CD8-positive, alpha-beta memory T cell (primary cell): ENCODE measurements at places on chromosomes 3 and 15. TPM values are rescaled to one million over a fixed set of nuclear protein-coding genes. Genes with fewer than 3 reads are reported as not detected.

The DYNC1LI1 gene
- 36.9 TPM for total RNA-seq

The ARIH2 gene
- total RNA-seq = 117 TPM

The XCR1 gene
- not detected for total RNA-seq

The MESP1 gene
- total RNA-seq = 5.6 TPM

The FGF12 gene
- total RNA-seq = not detected

The SYNPR gene
- not detected for total RNA-seq

The ADAM10 gene
- 81.6 TPM for total RNA-seq

The KLHL40 gene
- total RNA-seq = not detected

The KBTBD13 gene
- not detected for total RNA-seq

The IL17RE gene
- total RNA-seq = 0.47 TPM

The MYL3 gene
- not detected for total RNA-seq

The ZNF620 gene
- total RNA-seq = 7.1 TPM

DNA sequence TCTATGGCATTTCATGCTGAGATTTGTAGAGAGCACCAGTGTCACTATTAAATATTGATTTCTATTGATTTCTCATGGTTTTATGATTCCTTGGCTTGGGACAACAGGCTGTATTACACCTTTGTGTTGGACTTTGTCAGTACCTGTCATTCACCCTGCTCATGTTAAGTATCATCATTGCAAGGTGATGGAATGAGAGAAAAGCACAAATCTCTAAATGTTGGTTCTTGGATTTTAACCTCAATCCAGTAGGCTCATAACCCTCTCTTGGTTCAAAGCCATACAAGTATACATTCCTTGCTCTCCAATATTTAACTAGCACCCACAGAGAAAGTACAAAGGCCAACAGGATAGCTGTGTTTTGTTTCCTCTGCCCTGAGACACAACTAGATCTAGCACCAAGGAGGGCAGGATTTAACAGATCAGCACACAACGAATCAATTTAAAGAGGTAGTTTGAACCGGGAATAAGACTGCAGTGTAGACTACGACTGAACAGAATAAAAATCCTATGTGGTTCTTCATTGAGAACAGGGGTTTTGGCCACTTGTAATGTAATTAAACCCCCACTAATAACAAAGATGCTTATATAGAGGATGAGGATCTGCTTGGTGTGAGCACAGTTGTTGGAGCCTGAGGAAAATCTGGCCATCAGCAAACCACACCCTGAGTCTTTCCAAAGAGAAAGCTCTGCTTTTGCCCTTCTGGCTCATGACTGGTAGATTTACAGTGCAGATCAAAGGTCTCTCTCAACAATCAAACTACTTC is 78.0 kb upstream of the TNFSF10 start:
- peaks cover 3% of the 10 kb centered on the region for H3K27me3 ChIP-seq
- no peak for DNase-seq
- no peaks in the 10 kb centered on the region for H3K36me3 ChIP-seq
- H3K4me3 ChIP-seq = no peak overlapping the region

GRCh38 chr15:92693691-92694331 is 38.2 kb upstream of the FAM174B start:
- no peaks in the 10 kb centered on the region for H3K36me3 ChIP-seq
- no peaks in the 10 kb centered on the region for H3K4me1 ChIP-seq
- no peak for DNase-seq
- no peak overlapping the region for H3K4me3 ChIP-seq
- H3K27me3 ChIP-seq = no peaks in the 10 kb centered on the region

- no peak overlapping the region for H3K27ac ChIP-seq
- no peak overlapping the region for H3K4me3 ChIP-seq
- peaks cover 4% of the 10 kb centered on the region for H3K27me3 ChIP-seq
- DNase-seq = no peak
- no peaks in the 10 kb centered on the region for H3K36me3 ChIP-seq
These were observed 2.4 kb upstream of the MAGI1 start for GRCh38 chr3:66041116-66041515.

GRCh38 chr15:31455499-31455898 is 128.9 kb downstream of the KLF13 start:
- no peaks in the 10 kb centered on the region for H3K27me3 ChIP-seq
- H3K4me1 ChIP-seq = peaks cover 10% of the 10 kb centered on the region
- no peaks in the 10 kb centered on the region for H3K36me3 ChIP-seq
- H3K4me3 ChIP-seq = no peak overlapping the region

- no peak overlapping the region for H3K4me3 ChIP-seq
- H3K4me1 ChIP-seq = no peaks in the 10 kb centered on the region
- DNase-seq = no peak
- no peak overlapping the region for H3K27ac ChIP-seq
These were observed 31.7 kb downstream of the SLCO2A1 start for GRCh38 chr3:133997871-133998635.

DNA sequence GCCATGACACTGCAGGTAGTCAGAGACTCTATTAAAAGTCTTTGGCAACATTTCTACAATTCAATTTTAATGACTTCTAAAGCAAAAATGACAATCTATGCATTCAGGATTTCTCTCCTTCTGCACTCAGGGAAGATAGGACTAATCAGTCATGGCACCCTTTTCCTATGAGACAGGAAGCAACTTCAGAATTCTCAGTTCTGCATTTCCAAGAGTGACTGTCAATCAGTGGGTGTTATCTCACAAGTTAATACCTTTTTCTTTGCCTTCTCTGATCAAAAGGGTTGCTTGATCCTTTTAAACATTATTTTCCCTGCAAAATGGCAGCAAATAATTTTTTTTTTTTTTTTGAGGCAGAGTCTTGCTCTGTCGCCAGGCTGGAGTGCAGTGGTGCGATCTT is 7.8 kb upstream of the ICE2 start:
- H3K4me1 ChIP-seq = peaks cover 4% of the 10 kb centered on the region
- no peaks in the 10 kb centered on the region for H3K36me3 ChIP-seq
- no peak for DNase-seq
- no peaks in the 10 kb centered on the region for H3K27me3 ChIP-seq
- H3K4me3 ChIP-seq = no peak overlapping the region

GRCh38 chr15:46293550-46293949 is 658.7 kb downstream of the SQOR start:
- H3K4me3 ChIP-seq = no peak overlapping the region
- no peak for DNase-seq
- H3K27me3 ChIP-seq = no peaks in the 10 kb centered on the region
- no peak overlapping the region for H3K27ac ChIP-seq
- H3K4me1 ChIP-seq = no peaks in the 10 kb centered on the region

GRCh38 chr15:77659350-77660321 is 26.9 kb upstream of the LINGO1 start:
- H3K4me1 ChIP-seq = no peaks in the 10 kb centered on the region
- DNase-seq = no peak
- no peak overlapping the region for H3K4me3 ChIP-seq
- no peaks in the 10 kb centered on the region for H3K27me3 ChIP-seq
- no peaks in the 10 kb centered on the region for H3K36me3 ChIP-seq

- no peaks in the 10 kb centered on the region for H3K36me3 ChIP-seq
- H3K27ac ChIP-seq = no peak overlapping the region
- H3K27me3 ChIP-seq = no peaks in the 10 kb centered on the region
- no peak for DNase-seq
These were observed 1.7 kb downstream of the NCEH1 start for GRCh38 chr3:172708921-172709773.

- no peak for DNase-seq
- H3K4me3 ChIP-seq = no peak overlapping the region
- no peak overlapping the region for H3K27ac ChIP-seq
- H3K4me1 ChIP-seq = no peaks in the 10 kb centered on the region
- no peaks in the 10 kb centered on the region for H3K36me3 ChIP-seq
These were observed 63.6 kb downstream of the CYP11A1 start for GRCh38 chr15:74303741-74304309.

DNA sequence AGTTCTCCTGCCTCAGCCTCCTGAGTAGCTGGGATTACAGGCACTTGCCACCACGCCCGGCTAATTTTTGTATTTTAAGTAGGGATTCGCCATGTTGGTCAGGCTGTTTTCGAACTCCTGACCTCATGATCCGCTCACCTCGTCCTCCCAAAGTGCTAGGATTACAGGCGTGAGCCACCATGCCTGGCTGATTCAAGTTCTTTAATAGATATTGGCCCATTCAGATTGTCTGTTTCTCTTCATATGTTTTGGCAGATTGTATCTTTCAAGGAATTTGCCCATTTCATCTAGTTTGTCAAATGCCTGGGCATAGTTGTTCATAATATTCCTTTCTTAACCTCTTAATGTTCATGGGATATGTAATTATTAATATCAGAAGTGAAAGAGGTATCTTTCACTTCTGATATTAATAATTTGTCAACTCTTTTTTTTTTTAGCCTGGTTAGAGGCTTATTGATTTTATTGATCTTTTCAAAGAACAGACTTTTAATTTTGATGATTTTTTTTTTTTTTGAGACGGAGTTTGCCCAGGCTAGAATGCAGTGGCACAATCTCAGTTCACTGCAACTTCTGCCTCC is 40.2 kb upstream of the ZFAND6 start:
- no peak overlapping the region for H3K27ac ChIP-seq
- no peak overlapping the region for H3K4me3 ChIP-seq
- no peak for DNase-seq
- no peaks in the 10 kb centered on the region for H3K36me3 ChIP-seq
- no peaks in the 10 kb centered on the region for H3K4me1 ChIP-seq

- H3K4me3 ChIP-seq = no peak overlapping the region
- no peaks in the 10 kb centered on the region for H3K27me3 ChIP-seq
These were observed 246.6 kb upstream of the KCNMB2 start for GRCh38 chr3:178289544-178290160.

- H3K4me1 ChIP-seq = peaks cover 14% of the 10 kb centered on the region
- no peaks in the 10 kb centered on the region for H3K36me3 ChIP-seq
- no peak overlapping the region for H3K27ac ChIP-seq
- H3K27me3 ChIP-seq = no peaks in the 10 kb centered on the region
- no peak overlapping the region for H3K4me3 ChIP-seq
- DNase-seq = no peak
These were observed 3.2 kb downstream of the PFKFB4 start for GRCh38 chr3:48553361-48553760.

- no peak for DNase-seq
- no peak overlapping the region for H3K4me3 ChIP-seq
- no peaks in the 10 kb centered on the region for H3K36me3 ChIP-seq
These were observed 92.6 kb upstream of the PLSCR4 start for GRCh38 chr3:146343551-146343950.

GRCh38 chr3:59388555-59389270 is 338.9 kb upstream of the CFAP20DC start:
- no peak overlapping the region for H3K4me3 ChIP-seq
- no peaks in the 10 kb centered on the region for H3K4me1 ChIP-seq
- no peak overlapping the region for H3K27ac ChIP-seq

- DNase-seq = no peak
- no peaks in the 10 kb centered on the region for H3K36me3 ChIP-seq
- peaks cover 17% of the 10 kb centered on the region for H3K4me1 ChIP-seq
- peak overlapping the region; percentile 28 for H3K27ac ChIP-seq
- H3K27me3 ChIP-seq = no peaks in the 10 kb centered on the region
- no peak overlapping the region for H3K4me3 ChIP-seq
These were observed 83.4 kb downstream of the CHSY1 start for GRCh38 chr15:101168463-101168824.

DNA sequence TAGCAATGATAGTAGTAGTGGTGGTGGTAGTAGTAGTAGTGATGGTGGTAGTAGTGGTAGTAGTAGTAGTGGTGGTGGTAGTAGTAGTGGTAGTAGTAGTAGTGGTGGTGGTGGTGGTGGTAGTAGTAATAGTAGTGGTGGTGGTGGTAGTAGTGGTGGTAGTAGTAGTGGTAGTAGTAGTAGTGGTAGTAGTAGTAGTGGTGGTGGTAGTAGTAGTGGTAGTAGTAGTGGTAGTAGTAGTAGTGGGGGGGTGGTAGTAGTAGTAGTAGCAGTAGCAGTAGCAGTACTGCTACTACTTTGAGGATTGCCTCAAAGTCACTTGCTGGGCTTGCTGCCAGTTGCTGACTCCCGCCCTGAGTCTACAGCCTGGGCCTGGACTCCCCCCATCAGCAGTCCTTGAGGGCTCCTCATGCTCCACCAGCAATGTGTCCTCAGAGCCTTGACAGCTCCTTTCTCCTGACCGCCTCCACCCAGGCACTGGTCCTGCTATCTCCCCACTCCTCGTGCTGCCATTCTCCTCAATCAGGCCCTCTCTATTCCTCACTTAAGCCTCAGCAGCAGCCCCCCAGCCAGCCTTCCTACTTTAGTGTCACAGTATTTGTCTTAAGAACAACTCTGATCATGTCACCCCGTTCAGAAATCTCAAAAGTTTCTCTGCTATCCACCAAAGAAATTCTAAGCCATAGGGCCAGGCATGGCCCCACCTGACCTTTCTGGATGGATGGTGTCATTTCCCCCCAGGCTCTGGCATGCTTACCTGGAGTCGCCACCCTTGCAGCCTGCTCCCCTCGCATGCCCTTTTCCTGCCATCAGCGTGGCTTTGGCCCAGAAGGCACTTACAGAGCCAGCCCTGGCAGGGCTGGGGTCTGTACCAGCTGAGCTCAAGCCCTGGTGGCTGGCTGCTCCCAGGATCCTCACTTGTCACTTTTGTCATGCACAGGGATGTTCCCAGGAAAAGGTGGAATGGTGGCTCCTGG is 45.6 kb downstream of the DLEC1 start:
- H3K4me3 ChIP-seq = no peak overlapping the region
- H3K27me3 ChIP-seq = no peaks in the 10 kb centered on the region
- DNase-seq = peak; percentile 81
- no peaks in the 10 kb centered on the region for H3K36me3 ChIP-seq

GRCh38 chr3:64900617-64901521 is 213.1 kb upstream of the ADAMTS9 start:
- no peak overlapping the region for H3K27ac ChIP-seq
- H3K36me3 ChIP-seq = no peaks in the 10 kb centered on the region
- no peak for DNase-seq
- H3K27me3 ChIP-seq = no peaks in the 10 kb centered on the region
- no peaks in the 10 kb centered on the region for H3K4me1 ChIP-seq
